ENCODE measurements at places on chromosomes 13 and 19.

- peak; percentile 77 for DNase-seq
These were observed 3.1 kb upstream of the TNFAIP8L1 start for GRCh38 chr19:4636151-4636717.

- DNase-seq, result no peak
These were observed 3.4 kb downstream of the NAPSA start for GRCh38 chr19:50362030-50362412.

DNA sequence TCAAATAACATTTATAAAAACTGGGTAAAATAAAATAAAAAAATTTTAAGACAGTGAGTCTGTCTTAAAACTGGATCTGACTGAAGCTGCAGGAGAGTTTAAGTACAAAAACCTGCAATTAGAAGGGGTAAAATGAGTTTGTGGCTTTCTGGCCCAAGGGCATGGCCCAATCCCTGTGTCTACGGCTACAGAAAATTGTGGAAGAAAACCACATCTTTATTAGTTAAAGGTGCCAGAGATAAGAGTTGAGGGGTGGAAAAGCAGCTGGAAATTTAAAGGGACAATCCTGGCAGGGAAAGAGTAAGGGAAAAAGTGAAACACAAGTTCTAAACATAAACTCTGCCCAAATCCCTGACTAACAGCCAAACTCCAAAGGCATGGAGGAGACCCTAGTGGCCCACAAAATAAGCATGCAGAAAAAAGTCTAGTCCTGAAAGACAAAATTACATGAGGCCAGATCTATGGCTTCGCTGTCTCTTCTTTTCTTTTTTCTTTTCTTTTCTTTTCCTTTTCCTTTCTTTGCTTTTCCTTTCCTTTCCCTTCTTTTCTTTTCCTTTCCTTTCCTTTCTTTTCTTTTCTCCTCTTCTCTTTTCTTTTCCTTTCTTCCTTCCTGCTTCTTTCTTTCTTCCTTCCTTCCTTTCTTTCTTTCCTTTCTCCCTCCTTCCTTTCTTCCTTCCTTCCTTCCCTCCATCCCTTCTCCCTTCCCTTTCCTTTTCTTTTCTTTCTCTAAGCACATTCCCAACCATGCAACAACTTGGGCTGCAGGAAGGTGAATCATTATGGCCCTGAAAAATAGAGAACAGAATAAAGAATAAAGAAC is 23.5 kb upstream of the DLEU7 start:
- no peak for DNase-seq

DNA sequence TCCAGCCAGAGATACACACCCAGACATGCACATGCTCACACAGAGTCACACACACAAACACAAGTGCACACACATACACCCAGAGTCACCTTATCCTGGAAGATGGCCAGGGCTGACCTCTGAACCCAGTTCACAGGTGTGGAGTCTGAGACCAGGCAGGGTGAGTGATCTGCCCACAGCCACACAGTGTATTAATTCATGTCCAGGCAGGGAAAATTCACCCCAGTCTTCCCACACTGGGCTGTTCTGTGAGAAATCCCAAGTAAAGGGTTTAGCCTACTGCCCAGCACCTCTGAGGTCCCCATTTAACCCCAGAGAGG is 2.0 kb downstream of the POU2F2 start:
- no peak for DNase-seq

DNA sequence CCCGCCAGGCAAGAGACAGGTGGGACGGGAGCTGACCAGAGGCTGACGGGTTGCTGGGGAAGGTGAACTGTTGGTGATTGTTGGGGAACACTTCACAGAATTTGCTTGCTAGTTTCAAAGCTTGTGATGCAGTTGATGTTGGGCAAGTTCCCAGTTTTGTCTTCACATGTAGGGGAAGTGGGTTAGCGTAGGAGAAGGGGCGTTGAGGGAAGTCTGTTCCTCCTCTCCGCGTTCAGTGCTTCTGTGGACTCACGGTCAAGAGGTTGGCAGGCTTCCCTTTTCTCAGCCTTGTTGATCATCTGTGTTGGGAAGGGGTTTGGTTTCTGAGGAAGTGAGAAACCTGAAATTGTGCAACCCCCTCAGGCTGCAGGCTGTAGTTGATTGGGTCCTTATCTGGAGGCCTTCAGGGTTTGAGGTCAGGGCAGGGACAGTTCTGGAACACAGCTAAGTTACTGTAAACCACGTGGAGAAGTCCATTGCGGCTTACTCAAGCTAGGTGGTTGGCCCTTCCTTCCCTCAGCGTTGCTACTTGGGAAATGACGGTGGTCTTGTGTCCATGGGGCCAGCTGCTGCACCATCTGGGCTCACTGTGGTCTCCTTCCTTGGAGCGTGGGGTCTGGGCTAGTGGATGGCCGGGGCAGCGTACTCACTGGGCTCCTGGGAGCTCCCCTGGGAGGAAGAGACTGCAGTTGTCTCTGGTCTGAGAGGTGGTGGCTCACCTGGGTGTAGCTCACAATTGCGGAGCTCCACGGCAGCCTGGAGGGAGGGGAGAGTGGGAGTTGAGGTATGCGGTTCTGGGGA is 7.5 kb downstream of the RPS9 start:
- DNase-seq, result no peak

DNA sequence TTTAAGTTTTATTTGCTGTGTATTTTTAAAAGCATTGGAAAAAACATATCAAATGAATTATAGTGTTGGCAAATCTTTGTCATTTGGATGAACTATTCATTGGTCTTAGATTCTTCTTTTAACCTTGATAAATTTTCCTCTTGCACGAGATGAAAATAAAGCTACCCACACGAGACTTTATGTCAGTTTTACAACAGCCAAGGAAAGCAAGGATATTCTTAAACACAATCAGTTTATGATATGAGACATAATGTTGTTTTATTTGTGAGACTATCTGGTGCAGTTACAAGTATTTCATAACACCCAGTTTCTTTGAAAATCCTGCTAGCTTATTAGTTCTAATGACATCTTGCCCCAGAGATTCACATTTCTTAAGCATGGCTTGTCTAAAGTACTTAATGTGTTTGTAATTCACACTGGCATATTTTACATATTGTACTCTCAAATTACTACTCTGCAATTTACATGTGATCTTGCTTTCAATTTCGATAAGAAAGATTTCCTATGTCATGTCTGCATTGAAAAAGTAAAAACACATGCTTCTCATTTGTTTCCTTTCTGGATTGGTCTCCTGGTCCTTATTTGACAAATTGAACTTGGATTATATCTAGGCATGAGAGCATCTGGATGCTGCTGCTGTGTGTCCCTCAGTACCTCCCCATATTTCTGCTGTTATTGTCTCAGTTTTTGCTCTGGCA is 955.5 kb upstream of the PCDH9 start:
- no peak for DNase-seq

GRCh38 chr13:106096661-106097092 is 438.8 kb downstream of the EFNB2 start:
- no peak for DNase-seq

GRCh38 chr13:61600360-61601033 is 184.8 kb upstream of the PCDH20 start:
- DNase-seq, result no peak

DNA sequence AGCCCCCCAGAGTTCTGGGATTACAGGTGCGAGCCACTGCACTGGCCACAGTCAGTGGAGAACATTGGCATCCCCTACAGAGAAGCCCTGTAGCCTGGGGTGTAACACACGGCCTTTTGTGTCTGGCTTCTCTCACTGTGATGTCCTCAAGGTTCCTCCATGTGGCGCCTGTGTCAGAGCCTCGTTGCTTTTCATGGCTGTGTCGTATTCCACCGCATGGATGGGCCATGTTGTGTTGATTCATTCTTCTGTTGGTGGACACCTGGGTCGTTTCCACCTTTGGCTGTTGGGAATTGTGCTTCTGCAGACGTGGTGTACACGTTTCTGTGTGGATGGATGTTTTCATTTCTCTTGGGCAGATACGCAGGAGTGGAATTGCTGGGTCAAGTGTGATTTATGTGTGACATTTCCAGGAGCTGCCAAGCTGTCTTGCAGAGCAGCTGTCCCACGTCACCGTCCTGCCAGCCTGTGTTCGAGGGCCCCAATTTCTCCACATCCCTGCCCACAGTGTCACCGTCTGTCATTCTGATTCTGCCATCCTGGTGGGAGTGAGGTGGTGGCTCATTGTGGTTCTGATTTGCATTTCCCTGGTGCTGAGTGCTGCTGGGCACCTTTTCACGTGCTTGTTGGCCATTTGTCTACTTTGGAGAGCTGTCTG is 59.4 kb downstream of the KDM4B start:
- no peak for DNase-seq

GRCh38 chr13:111853721-111854120 is 213.2 kb upstream of the SOX1 start:
- DNase-seq, result no peak

DNA sequence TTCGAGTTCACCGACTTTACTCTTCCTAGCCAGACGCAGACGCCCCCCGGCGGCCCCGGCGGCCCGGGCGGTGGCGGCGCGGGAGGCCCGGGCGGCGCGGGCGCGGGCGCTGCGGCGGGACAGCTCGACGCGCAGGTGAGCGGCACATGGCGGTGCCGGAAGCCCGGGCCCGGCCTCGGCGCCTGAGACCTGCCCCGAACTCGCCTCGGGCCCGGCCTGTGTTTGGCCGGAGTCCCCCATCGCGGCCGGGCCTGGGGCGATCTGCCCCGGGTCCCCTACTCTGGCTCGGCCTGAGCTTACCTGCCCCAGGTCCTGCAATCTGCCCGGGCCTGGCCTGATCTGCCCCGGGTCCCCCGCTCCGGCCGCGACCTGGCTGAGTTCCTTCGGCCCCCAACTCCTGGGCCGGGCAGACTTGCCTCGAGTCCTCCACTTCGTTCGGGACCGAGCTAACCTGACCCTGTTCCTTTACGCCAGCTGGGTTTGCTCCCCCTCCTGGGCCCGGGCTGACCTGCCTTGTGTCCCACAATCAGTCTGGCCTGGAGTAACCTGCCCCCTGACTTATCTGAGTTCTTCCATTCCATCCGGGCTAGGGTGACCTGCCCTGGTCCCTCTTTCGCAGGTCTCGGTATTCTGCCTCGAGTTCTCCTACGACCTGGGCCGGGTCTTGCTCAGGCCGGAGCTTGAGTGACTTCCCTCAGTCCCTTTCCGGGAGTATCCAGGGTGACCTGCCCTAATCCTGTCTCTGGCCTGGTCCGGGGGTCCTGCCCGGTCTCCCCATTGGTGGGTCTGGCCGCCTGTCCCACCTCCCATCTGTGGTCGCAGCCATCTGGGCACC is 764 bp downstream of the UPF1 start:
- DNase-seq, result no peak

- no peak for DNase-seq
These were observed 55.4 kb upstream of the ADGRE5 start for GRCh38 chr19:14325863-14326262.

DNA sequence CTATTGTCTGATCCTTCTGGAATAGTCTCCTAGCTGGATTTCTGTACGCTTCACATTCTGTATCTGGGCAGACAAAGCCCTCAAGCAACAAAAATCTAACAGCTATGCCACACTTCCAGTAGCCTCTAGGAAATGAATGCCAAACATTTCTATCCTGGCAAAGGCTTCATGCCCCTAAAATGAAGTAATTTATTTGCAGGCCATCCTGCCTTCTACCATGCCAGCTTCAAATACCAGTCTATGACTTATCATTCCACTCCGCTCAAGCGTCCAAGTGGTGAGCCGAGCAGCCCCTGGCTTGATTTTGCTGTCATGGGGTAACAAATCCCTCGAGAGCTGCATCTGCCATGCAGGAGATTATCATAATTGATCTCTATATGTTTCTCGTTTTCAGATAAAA is 86.9 kb downstream of the LHFPL6 start:
- no peak for DNase-seq

GRCh38 chr13:79187917-79188690 is 218.0 kb downstream of the RBM26 start:
- DNase-seq, result no peak

- no peak for DNase-seq
These were observed 132.9 kb downstream of the SLITRK6 start for GRCh38 chr13:85666356-85666755.

DNA sequence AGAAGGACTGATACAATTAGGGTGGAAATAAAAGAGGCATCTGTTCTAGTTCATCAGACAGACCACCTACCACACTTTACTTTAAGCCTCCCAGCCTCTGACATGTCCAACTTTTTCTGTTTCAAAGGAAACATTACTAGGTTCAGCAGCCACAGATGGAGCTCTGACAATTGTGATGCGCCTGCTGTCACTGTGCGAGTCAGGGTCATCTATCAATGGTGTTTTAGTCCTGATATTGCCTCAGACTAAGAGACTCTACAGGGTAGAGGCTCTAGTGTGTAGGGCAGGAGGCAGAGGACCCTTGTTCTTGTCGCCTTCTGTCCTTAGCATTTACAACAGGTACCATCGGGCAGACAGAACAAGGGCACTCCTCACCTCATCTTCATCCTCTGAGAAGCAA is 685.0 kb upstream of the SGCG start:
- no peak for DNase-seq
